ENCODE measurements at places on chromosomes 12 and 14.

DNA sequence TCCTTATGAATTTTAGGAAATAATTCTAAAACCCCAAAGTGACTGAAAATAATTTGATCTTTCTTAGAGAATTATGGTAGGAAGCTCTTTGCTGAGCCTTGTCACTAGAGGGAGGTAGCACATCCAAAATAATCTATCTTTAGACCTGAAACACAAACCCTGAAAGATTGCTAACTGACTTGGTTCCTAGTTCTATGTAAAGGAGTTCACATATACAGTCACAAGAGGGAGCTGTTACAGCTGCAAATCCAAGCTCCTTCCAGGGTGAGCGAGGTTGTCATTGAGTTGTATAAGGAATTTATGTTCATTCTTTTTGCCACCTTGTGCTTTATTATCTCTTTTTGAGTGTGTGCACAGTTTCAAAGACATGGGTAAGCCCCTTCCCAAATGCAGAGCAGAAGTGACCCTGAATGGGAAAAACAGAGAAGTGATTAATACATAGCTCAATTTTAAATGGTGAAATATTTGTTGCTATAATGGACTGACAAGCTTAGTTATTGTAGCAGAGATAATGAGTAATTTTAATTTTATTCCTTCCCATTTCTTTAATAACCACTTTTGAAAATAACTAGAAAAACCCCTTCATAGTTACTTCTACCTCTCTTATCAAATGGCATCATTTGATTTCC lies 387.9 kb downstream of the DAD1 start:
- DNase-seq, result no peak

- no peak for DNase-seq
These were observed 97.8 kb upstream of the FERMT2 start for GRCh38 chr14:53048631-53049030.

GRCh38 chr14:102427642-102428041 lies 64.9 kb downstream of the TECPR2 start:
- DNase-seq, result no peak

DNA sequence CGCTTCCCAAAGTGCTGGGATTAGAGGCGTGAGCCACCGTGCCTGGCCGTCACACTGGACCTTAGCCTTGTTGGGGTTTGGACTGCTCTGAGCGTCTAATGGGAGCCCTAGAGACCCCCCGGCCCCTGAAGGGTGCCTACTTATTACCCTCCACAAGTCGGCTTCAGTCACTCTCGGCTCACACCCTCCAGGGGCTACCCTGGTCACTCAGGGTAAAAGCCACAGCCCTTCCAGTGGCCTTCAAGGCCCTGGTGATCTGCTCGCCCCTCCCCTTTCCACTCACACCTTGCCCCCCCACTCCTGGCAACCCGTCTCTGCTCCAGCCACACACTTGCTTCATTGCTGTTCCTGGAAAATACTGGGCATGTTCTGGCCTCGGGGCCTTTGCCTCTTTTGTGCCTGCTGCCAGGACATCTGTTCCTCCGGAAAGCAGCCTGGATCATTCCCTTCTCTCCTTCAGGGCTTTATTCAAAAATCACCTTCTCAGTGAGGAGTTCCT lies 3.6 kb upstream of the MORN3 start:
- no peak for DNase-seq

DNA sequence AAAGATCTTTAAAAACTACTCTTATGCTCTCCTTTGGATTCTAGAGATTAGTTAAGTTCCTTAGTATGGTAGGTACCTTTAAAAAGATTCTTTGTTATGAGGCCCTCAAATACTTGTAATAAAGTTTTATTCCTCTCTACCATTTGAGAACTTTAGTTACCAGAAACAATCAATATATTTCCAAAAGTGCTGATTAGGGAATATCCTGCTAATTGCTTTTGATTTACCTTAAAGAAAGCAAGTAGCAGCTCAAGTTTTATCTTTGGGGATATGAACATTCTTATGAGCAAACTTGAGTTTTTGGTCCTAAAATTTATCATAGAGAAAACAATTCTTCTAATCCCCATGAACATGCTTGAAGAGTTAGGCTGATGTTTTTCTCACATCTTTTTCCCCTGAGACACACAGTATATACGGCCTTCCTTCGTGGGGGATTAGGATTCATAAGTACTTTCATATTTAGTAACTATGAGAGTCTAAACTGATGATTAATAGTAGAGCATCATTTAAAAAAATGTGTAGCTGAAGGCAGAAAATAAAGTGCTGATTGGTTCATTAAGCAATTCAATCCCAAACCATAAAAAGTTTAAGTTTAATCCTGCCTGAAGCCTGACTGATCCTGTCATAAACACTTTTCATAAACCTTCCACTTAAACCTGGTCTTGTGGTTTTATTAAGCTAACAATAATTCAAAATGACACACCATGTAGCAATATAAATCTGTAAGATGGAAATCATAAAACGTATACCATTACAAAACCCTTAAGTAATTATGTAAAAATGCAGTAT lies 380.5 kb upstream of the FBXO33 start:
- no peak for DNase-seq

GRCh38 chr14:98714626-98715425 lies 557.2 kb downstream of the BCL11B start:
- no peak for DNase-seq

- no peak for DNase-seq
These were observed 168.0 kb downstream of the RAD51B start for GRCh38 chr14:67987606-67988005.

- no peak for DNase-seq
These were observed 41.8 kb downstream of the CORO1C start for GRCh38 chr12:108689314-108690190.

DNA sequence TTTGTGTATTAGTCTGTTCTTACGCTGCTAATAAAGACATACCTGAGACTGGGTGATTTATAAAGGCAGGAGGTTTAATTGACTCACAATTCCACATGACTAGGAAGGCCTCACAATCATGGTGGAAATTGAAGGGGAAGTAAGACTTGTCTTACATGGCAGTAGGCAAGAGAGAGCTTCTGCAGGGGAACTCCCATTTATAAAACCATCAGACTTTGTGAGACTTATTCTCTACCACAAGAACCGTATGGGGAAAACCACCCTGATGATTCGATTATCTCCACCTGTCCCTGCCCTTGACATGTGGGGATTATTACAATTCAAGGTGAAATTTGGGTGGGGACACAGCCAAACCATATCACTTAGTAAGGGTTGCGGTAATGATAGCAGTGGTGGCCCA lies 833.1 kb downstream of the FLRT2 start:
- no peak for DNase-seq

- no peak for DNase-seq
These were observed 8.7 kb downstream of the ZCCHC8 start for GRCh38 chr12:122491991-122492390.

- DNase-seq, result no peak
These were observed 962.8 kb downstream of the GALC start for GRCh38 chr14:87030197-87030596.

GRCh38 chr12:51127050-51127729 lies 43.8 kb upstream of the CSRNP2 start:
- DNase-seq, result no peak

DNA sequence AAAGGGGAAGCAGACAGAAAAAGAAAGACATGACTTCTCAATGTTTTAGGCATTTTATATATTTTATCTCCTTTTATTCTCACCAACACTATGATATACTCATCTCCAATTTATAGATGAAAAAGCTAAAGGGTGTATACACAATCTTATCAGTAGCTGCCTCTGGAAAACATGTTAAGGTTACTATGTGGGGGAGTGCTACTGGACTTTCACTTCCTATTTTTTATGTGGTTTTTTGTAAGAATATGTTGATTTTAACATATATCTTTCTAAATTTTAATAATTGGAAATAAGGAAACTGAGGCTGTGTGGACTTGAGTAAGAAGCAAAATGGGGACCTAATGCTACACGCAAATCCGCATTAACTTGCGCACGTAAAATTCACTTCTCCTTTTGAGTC lies 99.6 kb upstream of the PDE3A start:
- no peak for DNase-seq

DNA sequence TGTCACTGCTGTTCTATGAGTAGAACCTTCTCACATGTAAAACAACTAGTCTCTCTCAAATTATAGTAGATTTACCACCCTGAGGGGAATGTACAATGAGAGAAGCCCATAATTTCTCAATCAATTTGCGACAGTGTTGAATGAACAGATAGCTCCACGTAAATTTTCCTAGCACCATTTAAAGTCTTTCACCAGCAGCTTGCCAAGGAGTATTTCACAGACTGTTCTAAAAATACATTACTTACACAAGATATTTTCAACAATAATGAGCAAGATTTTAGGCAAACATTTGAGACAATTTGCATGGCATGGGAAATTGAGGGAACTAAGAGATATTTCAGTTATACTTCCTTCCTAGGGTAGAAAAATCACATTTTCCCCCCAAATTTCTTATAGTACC lies 151.6 kb downstream of the KICS2 start:
- no peak for DNase-seq

GRCh38 chr14:87691042-87691881 lies 301.7 kb downstream of the GALC start:
- no peak for DNase-seq

GRCh38 chr14:73755434-73756014 lies 41.3 kb upstream of the PNMA1 start:
- DNase-seq, result no peak

DNA sequence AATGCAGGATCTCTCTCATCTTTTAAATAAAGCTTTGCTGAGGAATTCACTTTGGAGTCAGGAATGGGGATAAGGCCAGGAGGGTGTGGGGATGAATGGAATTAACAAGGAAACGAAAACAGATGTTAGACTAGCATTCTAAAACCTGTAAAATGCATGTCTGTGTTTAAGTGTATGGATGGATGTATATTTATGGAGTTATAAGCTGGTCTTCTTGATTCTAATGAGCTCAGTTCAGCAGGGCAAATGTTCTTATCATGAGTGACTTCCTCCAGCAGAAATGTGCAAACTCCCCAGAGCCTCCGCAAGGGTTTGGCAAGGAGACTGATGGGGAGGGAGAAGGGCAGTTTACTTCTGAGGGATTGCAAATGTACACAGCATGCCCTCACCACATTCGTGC lies 149.1 kb downstream of the NTF3 start:
- DNase-seq, result no peak

- no peak for DNase-seq
These were observed 57.3 kb upstream of the ELK3 start for GRCh38 chr12:96136725-96137378.

- no peak for DNase-seq
These were observed 159.3 kb downstream of the DACT1 start for GRCh38 chr14:58797010-58797429.

GRCh38 chr14:55976655-55977054 lies 141.6 kb upstream of the PELI2 start:
- no peak for DNase-seq

DNA sequence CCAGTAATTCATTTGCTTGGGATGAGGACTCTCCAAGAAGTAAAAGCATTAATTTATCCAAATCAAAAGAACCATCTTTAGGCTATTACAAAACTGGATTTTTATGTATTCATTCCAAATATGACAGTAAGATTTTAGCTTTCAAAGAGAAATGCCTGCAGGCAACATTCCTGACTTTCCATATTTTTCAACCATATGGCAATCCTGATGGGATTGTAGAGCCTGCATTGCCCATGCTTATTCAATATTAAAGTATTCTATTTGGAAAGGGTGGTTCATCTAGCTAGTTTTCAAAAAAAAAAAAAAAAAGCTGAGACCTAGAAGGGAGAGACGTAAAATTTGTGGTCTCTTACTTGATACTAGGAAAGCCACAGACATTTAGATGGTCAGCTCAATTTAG lies 1253.7 kb downstream of the LRFN5 start:
- DNase-seq, result no peak

- DNase-seq, result no peak
These were observed 9.0 kb downstream of the TPH2 start for GRCh38 chr12:71947645-71948105.

DNA sequence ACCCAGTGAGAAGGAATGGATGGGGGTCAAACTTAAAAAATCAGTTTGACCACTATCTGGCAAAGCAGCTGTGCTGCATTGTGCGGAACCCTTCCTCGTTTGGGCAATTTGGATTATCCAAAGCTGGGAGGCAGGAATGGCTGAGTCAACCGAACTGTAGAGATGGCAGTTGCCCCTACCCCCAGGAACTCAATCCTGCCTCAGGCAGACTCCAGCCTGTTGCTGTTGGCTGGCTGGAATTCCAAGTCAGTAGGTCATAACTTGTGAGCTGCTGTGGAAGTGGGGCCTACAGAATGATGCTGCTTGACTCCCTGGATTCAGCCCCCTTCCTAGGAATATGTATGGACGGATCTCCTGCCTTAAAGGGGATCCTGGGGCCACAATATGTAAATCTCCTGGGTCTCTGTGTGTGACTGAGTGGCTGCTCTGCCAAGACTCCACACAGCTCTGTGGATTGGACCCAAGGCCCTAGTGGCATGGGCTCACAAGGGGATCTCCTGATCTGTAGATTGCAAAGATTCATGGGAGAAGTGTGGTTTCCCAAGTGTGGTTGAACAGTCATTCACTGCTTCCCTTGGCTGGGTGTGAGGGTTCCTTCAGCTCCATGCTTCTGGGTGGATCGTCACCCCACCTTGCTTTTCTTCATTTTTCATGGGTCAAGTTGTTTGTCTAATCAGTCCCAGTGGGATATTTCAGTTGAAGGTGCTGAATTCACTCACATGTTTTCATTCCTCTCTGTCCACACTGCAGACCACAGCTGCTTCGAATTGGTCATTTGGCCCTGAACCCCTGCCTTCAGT lies 19.2 kb downstream of the LUM start:
- no peak for DNase-seq

GRCh38 chr12:81809829-81810595 lies 50.9 kb upstream of the PPFIA2 start:
- no peak for DNase-seq

DNA sequence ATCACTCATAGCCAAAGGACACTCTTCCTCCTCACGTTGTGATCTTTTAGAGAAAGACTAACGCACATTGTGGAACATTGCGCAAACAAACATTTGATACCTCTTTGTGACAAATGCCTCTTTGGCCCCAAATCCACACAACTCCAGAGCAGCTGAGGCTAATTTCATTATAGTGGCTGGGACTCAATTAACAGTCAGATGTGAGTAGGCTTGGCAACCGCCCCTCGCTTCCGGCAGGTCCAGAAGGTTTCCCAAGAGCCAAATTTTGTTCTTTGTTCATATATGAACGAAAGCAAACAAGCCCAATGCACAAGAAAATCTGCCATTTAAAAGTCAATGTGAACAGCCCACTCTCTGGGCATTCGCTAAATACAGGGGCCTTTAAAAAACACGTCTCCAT lies 273.9 kb downstream of the GLT1D1 start:
- no peak for DNase-seq

DNA sequence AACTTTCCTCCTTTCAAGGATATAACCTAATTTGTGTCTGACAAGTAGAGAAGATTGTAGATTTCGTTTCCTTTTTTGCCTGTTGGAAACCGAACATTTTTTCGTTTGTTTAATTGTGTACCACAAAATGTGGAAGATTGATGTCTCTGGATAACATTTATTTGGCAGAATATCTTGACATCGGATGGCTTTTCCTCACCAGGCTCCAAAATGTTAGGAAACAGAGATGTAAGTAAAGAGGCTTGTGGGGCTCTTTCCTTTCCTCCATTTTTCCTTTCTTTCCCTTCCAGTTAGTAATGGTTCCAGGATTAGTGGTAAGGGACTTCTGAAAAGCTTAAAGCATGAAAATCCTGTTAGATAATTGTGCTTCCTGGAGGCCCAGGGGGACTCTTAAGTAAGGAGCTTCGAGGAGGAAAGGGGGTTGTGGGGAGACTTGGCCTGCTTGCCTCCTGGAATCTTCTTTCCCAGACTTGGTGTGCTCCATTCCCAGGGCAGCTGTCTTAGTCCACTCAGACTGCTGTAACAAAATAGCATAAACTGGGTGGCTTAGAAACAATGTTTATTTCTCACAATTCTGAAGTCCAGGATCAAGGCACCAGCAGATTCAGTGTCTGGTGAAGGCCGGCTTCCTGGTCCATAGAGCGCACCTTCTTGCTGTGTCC lies 243.1 kb upstream of the PWP1 start:
- DNase-seq, result no peak
